Stimulated activated CD4-positive, alpha-beta T cell treated with anti-CD3 and anti-CD28 coated beads, Interleukin-4, amount 100 ng/mL, for 4 hours (primary cell): ENCODE measurements at places on chromosomes 12 and 14.
A peak's percentile ranks its signal among the peaks of the same experiment; 100 is the strongest.

GRCh38 chr14:57246933-57247657, 21.6 kb downstream of the EXOC5 start:
- no peak for DNase-seq

DNA sequence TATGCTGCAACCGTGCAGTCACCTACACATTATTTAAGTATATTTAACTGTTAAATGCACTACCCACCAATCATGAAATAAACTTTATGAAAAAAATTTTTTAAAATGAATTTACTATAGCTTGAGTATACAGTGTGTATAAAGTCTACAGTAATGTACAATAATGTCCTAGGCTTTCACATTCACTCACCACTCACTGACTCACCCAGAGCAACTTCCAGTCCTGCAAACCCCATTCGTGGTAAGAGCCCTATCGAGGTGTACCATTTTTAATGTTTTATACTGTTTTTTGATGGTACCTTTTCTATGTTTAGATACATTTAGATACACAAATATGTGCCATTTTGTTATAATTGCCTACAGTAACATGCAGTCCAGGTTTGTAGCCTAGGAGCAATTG, 48.1 kb downstream of the KLRG1 start:
- no peak for DNase-seq

DNA sequence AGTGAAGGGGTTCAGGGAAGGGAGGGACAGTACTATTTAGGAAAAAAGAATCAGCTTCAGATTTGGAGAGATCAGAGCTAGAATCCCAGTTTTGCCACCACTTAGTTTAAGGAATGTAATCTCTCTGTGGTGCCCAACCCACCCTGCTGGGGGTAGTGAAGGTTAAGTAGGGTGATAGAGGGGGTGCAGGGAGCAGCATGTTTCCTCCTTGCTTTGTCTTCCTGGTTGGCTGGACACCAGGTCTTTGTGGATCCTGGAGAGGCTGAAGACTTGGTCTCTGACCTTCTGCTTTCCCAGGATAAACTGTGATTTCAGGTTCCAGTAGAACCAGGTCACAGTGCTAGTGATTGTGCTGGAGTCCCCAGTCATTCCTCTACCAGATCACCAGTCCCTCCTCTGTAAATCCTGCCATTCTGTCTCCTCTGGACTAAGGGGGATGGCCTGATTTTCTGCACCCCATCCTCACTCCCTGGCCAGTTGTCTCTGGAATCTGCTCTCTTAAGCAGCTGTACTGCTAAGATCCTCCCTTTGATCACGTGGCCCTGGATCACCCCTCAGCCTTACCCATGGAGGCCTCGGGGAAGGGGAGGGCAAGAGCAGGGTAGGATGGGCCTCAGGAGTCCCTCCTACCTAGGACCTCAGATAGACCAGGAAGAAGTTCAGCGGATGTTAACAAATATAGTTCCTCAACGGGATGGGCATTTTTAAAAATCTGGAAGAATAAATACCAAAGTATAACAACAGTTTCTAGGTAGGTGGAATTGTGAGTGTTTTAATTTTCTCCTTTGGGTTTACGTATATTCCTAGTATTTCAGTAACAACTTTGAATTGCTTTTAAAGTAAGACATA, 3.1 kb downstream of the MAP3K12 start:
- DNase-seq: no peak

DNA sequence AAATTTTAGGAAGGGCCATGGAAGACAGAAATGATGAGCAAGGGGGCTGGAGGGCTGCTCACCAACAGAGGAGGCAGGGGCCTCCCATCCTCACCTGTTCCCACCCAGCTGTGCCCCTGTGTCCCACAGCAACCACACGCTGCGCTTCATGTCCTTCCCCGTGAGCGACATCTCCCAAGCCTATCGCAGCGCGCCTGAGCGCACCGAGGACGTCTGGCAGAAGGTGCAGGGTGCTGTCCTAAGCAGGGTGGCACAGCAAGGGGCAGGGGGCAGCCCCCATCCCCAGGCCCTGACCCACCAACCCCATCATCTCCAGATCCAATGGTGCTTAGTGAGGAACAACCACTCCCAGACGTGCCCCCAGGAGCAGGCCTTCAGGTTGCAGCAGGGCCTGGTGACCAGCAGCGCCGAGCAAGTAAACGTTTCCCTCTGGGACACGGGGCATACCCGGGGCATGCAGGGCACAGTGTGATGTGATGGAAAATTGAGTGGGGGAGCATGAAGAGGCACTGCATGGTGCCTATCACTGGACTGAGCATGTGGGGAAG, 8.1 kb downstream of the CARMIL3 start:
- DNase-seq: no peak

- no peak for DNase-seq
These were observed 93.6 kb downstream of the TNFAIP2 start for GRCh38 chr14:103216857-103217256.

- DNase-seq: peak; percentile 63
These were observed 28.1 kb downstream of the TRPV4 start for GRCh38 chr12:109804820-109805761.

- DNase-seq: no peak
These were observed 52.1 kb downstream of the C14orf132 start for GRCh38 chr14:96091149-96091693.

DNA sequence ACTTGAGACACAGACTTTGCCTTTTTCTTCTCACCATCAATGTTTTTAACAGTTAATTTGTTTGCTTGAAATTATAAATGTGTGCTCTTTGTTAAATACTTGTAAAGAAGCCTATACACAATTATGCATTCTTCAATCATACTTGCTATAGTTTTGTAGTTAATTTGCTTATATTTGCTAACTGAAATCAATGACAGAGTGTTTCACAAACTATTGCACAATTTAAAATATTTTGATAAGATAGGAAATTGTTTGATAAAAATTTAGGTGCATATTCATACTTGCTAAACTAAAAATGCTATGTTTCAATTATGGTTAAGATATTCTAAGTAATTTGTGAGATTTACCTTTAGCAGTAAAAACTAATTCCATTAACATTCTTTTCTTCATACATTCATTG, 13.7 kb upstream of the OR4K5 start:
- no peak for DNase-seq

GRCh38 chr14:41986700-41987099, 380.0 kb downstream of the LRFN5 start:
- DNase-seq: no peak

- DNase-seq: peak; percentile 67
These were observed 30.9 kb upstream of the SELPLG start for GRCh38 chr12:108664338-108665258.

DNA sequence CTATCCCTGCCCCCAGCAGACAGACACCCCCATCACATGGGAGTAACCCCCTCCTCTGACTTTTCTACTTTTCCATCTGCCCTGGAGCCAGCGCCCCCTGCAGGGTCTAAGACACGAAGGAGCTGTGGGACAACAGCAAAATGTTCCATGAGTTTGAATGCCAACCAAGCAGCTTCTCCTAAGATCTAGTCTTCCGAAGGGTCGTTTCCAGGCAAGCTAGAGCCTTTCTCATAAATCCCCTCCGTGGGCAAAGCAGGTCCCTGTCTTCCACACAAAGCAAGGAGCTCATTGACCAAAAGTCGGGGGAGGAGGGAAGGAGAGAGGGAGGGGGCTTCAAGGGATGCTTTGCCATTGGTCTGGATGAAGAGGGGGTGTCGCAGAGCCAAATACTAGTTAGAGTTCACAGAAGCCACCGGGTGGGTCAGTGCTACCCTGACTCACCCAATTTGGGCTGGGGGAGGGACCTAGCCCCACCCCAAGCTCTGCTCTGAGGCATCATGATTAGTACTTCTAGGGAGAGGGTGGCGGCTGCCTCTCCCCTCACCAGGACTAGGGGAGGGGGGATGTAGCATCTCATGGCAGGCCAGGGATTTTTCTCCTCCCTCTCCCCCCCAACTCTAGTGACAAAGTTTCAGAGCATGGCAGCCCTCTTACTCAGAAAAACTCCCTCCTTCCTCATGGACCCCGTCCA, 1.6 kb downstream of the MSI1 start:
- no peak for DNase-seq

- DNase-seq: no peak
These were observed 113.1 kb upstream of the CCND2 start for GRCh38 chr12:4160314-4161040.

DNA sequence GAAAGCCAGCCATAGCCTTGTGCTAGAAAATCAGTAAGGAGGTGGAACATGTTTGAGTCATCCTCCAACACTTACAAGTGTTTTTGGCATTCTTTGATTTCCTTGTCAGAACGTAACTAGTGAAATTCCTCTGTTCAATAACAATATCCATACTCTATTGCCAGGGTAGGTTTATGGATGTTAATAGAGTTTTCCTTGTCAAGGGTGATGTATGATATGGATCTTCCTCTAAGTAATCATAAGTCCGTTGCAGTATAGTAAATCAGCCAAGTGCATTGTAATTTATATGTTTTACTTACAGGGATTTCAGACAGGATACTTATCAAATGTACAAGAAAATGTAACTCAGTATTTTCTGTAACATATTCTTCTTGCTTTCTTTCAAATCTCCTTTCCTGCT, 19.4 kb downstream of the NAV3 start:
- no peak for DNase-seq

GRCh38 chr12:57099047-57099714, 10.3 kb downstream of the NAB2 start:
- no peak for DNase-seq

GRCh38 chr12:92068459-92068858, 77.2 kb downstream of the BTG1 start:
- no peak for DNase-seq

DNA sequence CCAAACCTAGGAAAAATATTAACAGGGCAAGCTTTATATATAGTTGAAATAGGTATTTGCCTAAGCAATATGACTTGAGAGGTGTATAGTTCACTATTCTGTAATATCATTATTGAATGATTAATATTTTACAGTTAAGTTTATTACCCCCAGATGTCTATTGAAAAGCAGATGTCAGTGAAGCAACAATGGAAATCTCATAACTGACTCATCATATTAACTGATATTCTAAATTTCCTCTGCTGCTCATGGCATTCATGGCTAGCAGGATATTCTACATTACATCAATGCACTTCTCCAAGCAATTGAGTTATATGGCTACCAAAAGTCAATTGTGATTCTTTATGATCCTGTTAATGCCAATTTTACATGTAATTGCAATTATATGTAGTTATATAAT, 9.7 kb upstream of the MAGOHB start:
- no peak for DNase-seq

DNA sequence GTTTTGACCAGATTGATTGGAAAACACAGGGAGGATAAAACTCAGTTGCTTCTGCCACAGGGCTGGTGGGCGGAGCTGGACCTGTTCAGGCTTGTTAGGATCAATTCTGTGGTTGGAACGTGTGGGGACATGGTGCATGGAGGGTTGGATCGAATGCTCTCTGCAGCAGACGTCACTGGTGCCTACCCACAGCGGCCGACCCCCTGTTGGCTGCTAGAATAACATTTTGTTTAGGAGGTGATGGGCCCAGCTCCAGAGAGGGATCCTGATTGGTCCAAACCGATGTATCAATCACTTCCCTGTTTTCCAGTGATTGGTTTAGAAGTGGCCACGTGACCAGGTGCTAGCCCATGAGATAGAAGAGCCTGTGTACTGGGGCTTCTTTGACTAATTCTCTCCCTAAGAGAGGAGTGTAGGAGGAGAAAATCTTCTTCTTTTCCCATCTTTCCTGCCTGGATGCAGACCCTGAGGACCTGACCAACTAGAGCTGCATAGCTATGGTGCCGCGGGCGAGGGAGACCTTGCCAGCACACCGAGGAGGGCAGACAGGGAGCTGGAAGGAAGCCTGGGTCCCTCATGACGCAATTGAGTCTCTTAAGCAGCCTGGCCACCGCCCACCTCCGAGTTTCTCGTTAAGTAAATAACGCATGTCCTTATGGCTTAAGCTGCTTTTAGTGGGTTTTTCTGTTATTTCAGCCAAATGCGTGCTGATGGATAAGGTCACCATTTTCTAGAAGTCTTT, 163.5 kb downstream of the AACS start:
- DNase-seq: no peak

- no peak for DNase-seq
These were observed 6.6 kb downstream of the ANKS1B start for GRCh38 chr12:99978152-99978551.

- DNase-seq: no peak
These were observed 39.6 kb upstream of the HELB start for GRCh38 chr12:66262737-66263136.

- DNase-seq: no peak
These were observed 43.7 kb downstream of the MARK3 start for GRCh38 chr14:103428723-103429556.

DNA sequence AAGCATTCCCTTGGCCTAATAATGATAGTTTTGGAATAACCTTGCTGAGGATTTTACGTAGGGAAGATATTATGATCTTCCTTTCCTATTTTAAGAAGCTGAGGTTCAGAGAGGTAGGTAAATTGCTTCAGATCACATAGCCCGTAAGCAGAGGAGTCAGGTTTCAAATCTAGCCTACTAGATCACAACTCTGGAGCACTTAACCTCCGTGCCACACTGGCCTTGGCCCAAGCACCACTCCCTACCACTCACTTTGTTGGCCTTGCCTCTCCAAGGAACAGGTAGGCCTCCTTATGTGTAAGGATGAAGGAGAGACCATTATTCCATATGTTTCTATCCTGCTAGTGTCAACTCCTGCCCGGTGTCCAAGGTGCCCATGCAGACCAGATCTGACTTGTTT, 12.4 kb upstream of the ACOT1 start:
- no peak for DNase-seq

DNA sequence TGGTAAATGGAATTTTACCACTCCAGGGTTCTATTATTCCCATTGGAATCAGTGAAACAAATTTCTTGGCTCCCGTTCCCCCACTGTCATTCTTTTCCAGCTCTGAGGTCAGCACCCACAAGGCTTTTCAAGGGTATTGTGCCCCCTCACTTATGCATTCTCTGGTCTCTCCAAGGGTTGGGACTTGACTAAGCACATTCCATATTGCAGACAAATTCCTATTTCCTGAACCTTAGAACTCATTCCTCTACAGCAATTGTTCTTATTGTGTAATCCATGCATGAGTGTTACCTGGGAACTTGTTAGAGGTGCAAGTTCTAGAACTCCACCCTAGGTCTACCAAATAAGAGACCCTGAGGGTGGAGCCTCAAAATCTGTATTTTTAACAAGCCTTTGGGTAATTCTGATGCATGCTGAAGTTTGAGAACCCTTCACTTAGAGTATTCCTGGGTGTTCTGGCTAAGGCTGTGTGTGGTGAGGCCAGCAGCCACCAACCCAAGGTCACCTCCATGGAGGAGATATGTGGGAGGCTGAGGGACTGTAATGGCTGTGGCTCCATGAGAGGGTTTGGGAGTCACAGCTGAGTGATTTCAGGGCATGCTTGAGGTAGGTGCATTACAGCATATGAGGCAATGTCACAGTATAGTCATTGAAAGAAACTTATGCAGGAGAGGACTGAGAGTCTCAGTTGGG, 150.9 kb downstream of the TTC6 start:
- DNase-seq: no peak

- no peak for DNase-seq
These were observed 9.7 kb upstream of the BHLHE41 start for GRCh38 chr12:26134540-26134939.

GRCh38 chr12:123268850-123269249, 2.8 kb downstream of the CDK2AP1 start:
- no peak for DNase-seq
